ENCODE measurements at places on chromosomes 4 and X.

DNA sequence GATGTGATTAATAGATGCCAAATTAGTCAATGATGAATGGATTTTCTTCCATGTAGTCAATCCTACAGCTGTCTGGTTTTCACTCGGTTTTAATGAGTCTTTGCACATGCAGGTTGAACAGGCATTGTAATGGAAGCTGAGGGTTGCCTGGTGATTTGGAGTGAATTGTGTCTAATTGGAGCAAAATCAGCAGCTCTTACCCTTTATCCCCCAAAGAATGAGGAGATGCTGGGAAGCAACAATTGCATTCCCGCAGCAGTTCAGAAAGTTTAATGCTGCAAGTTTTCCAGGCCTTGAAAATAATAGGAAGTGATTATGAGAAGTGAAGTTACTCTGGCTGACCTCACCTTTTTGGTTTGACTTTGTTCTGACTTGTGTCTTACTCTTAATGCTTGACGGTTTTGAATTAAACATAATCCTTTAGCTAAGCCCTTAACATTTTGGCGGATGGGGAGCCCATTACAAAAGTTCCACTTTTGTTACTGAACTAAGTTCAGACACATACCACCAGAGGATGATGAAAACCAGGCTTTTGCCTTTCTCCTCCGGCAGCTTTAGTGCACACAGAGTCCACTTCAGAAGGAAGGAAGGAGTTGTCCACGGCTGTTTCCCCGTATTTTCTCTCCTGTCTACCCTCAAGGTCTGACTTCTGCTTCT lies 78.8 kb upstream of the TBC1D9 start:
- DNase-seq, result no peak

DNA sequence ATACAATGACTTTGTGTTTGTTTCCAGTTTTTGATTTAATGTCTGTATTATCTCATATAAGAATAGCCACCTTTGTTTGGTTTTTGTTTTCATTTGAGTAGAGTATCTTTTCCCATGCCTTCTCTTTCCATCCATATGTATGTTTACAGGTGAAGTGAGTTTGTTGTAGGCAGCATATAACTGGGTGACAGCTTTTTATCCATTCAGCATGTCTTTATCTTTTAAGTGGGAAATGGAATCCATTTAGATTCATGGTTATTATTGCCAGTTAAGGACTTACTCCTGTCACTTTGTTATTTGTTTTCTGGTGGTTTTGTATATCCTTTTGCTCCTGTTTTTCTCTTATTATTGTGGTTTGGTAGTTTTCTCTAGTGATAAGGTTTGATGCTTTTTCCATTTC lies 34.3 kb downstream of the SCLT1 start:
- DNase-seq, result no peak

DNA sequence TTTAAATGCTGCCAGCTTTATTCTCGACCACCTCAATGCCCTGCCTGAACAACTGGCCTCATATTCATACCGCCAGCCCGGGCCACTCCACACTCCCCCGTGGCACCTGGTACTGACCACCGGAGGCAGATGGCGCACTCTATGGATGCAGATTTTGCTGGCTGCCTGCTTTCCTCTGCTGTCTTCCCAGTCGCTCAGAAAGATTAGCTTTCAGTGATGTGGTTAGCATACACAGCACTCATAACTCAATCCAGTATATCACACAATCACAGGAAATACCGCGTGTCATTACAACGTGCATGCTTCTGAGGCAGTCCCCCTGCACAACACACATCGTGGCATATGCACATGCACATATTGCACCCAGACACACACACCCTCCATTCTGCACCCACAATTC lies 147.2 kb upstream of the BCOR start:
- no peak for DNase-seq

DNA sequence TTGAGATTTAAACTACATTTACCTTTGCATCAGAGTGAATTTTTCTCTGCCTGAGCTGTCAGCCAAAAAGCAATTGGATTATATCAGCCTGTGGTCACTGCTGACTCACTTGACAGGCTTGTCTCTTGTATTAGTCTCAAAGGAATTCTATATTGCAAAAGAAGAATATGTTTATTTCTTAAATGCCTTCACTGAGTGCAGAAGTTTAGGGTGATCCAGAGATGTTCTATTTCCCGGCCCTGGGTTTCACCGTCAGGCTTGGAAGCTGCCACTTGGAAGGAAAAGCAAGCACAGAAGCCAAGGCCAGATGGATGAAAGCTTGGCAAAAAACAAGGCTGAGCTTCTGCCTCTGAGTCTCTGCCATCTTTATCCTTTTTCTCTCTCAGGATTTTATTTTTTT lies 80.9 kb downstream of the FAM114A1 start:
- no peak for DNase-seq

GRCh38 chrX:74063426-74064155 lies 240.4 kb upstream of the ZCCHC13 start:
- DNase-seq, result no peak

GRCh38 chr4:10082459-10083272 lies 33.9 kb downstream of the WDR1 start:
- no peak for DNase-seq

DNA sequence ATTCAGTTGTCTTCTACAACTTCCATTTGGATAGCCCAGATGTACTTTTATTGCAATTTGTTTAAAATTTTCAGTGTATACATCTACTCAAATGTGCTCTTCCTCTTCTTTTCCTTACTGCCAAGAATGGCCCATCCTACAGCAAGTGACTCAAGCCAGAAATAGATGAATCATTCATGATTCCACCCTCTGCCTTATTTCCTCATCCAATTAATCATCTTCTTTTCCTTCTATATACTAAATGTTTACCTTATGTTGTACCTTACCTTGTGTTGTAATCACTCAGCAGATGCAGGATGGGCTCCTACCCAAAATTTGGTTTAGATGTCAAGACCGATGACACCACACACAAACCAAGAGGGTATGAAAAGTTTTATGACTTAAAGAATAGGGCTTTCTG lies 437.8 kb downstream of the GRXCR1 start:
- no peak for DNase-seq

- DNase-seq, result no peak
These were observed 101.9 kb downstream of the SMIM20 start for GRCh38 chr4:26015906-26016305.

DNA sequence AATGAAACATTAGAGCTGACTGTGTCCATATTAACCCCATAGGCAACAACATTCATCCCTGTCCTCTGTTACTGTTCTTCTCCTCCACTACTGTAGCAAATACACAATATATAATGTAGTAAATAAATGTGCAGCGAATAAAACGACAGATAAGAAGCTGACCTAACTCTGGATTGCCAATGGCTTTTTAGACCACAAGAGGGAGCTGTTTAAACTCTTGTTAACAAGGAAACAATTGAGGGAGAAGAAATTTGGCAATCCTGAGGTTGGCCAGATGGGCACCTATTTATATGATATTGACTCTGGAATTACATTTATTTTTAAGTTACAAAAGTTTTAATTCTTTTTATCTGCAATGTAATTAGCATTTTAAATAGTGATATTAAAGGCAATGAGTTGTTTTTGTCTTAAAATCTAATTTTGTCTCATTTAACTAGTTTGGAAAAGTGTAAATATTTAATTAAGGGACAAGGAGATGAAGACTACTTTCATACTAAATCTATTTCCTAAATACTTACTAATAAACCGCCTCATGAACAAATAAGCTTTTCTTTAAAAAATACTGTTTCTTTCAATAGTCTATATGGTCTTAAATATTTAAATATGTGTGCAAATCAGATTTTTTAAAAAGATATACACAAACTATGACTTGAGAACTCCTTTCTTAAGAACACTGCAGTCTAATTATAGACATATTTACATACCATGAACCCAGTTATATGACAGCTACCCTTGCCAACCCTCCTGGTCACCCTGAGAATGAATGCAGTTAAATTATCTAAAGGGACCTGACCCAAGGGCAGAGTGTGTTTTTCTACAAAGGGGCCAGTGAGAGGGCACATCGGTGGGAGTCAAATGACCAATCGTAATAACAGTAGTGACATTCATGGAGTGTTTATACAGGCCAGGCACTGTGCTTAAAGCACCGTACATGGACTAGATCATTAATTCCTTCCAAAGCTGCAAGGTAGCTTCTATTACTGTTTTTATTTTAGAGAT lies 52.9 kb upstream of the HPF1 start:
- DNase-seq, result peak; percentile 92

GRCh38 chr4:30863021-30863420 lies 142.9 kb downstream of the PCDH7 start:
- no peak for DNase-seq

DNA sequence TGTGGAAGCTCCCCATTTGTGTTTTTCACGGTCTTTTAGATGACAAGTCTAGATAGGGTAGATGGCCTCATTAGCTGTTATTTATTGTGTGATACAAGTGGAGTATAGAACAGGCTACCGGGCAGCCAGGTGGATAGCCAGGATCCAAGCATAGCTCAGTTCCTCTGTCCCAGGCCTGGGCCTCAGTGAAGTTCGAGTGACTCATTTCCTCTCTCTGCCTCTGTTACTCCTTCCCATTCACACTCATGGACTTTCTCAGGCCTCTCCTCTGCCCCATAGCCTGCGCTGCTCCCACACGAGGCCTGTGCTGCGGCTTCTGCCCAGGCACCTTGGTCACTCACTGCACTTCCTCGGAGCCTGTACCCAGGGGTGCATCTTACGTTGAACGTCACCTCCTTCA lies 54.5 kb downstream of the TENM3 start:
- DNase-seq, result no peak

DNA sequence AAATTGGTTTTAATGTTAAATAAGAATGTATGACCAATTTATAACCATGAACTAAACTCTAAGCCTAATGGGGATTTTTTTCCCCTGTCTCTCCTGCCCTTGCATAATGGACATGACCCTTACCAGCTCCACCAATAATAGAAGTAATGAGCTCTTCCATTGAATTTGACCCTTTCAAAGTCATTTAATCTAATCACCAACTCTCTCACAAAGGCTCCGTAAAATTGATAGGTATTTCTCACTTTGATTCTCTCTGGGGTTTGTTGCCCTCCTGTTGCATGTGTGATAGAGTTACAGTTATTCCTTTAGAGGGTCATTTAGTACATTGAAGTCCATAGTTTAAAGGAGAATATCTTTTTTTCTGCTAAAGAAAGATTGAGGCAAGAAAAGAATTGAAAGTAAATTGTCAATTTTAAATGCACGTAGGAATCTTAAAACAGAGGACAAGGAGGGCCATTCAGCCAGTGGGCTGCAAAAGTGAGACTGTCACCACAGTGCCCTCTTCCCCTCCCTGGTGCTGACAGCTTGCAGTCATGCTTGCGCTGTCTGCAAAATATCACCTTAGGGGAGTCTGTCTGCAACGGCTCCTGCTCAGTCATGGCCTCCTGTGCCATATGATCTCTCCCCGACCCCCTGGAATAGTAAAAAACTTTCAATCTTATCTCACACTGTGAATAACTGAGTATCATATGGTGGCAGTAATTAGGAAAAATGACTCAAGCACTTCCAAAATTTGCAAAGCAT lies 307.5 kb upstream of the GNPDA2 start:
- DNase-seq, result no peak

- DNase-seq, result peak; percentile 75
These were observed 108.3 kb downstream of the CDS1 start for GRCh38 chr4:84691170-84691691.

GRCh38 chr4:21948347-21949072 lies at the start of gene KCNIP4:
Gene KCNIP4, minus strand, starts transcription at chr4:21948772.
- no peak for DNase-seq

DNA sequence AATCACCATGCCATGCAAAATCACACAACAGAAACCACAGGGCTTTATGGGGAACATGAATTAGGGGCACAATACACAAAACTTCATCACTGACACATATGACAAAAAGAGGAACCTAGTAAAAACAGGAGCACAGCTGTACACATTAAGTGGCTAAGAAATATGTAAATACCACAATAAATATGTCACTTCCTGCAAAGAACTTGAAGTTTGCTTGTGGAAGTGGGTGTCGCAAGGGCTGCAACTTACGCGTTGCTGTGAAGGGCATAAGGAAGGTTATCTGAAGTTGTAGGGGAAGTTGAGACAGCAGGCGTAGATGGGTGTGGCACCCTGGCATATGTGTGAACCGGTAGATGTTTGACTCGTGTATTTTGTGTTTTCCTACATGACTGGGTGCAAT lies 42.4 kb downstream of the CLCN4 start:
- DNase-seq, result peak; percentile 71

DNA sequence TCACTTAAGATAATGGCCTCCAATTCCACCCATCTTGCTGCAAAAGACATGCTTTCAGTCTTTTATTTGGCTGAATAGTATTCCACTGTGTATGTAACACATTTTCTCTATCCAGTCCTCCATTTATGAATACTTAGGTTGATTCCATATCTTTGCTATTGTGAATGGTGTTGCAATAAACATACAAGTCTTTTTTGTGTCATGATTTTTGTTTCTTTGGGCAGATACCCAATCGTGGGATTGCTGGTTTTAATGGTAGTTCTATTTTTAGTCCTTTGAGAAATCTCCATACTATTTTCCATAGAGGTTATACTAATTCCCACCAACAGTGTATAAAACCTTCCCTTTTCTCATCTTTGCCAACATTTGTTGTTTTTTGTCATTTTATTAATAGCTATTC lies 180.9 kb downstream of the SMIM20 start:
- no peak for DNase-seq

GRCh38 chr4:110058677-110059076 lies 139.7 kb downstream of the ELOVL6 start:
- DNase-seq, result no peak

- DNase-seq, result no peak
These were observed 59.1 kb downstream of the MID1IP1 start for GRCh38 chrX:38860106-38861013.

DNA sequence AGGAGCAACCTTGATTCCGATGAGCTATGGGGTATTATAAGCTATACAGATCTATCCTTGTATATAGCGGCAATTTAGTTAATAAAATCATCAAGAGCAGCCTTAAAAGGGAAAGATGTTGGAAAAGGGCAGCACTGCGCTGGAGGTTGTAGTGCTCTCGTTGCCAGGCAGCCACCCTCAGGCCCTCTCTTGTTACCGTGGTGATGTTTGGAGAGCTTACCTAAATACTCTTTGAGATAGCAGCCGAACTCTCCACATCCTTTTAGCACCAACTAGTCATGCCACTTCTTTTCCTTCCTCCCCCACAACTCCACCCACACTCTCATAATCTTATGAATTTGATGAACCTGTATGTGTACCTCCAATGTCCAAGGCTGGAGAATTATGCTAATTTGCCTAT lies 3.8 kb upstream of the RADX start:
- DNase-seq, result no peak

DNA sequence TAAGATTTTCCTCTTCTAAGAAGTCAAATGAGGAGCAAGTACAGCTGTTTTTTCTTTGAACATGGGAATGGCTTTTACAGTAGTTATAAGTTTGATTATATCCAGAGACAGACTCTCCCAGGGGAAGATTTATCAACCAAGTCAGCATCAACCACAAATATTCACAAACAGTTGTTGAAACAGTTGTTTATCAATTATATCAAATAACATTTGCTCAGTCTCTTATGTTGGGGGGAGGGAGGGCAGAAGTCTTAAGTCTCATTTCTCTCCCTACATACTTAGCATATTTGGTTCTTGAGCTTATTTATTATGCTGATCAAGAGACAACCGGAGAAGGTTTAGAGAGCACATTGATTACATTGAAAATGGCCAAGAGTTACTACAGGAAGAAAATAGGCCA lies 110.1 kb downstream of the FBXO8 start:
- DNase-seq, result no peak

- DNase-seq, result no peak
These were observed 14.6 kb downstream of the PFKFB1 start for GRCh38 chrX:54979432-54979831.

- DNase-seq, result no peak
These were observed 84.8 kb upstream of the ZFP42 start for GRCh38 chr4:187910741-187911140.

Data from inflammatory macrophage treated with lipopolysaccharide for 1 hour (primary cell).